ENCODE measurements at places on chromosomes 7 and 10.

DNA sequence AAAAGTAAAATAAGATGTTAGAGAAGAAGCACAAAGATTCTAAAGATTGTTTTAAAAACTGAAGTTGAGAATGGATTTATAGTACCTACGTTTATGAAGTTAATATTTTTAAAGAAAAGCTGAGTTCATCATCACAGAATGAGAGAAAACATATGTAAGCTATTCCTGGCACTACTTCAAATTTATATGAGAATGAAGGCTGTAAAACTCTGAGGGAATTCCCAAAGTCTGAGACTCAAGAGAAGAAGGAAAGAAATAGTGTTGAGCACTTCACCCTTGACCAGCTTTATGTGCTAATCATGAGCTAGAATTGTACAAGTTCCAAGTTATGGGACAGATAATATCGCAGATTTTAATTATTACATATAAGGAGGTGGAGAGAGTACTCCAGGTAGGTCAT, 323.7 kb upstream of the GNAI1 start:
- DNase-seq = no peak

GRCh38 chr7:15086131-15086611, 183.6 kb upstream of the DGKB start:
- DNase-seq = no peak

DNA sequence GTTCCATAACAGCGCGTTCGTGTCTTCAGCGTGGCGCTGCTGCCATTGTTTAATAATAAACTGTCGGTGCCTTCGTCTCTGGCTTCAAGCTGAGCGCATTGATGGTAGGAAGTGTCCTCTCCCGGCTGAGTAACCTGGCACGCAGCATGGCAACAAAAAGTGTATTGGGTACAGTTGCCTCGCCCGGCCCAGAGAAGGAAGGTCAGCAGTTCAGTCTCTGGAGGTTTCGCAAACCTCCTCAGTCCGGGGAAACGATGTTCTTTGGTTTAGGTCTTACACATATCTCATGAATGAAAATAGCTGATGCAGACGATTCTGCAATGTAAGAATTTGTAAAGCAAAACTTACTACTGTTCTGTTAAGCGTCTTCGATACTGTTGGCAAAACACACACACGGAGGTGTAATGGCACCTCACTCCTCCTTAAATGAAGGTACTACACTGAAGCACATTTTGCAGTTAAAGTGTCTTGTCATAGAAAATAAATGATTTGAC, 739 bp upstream of the CCDC186 start:
- DNase-seq = no peak

GRCh38 chr7:35905555-35905954, 104.7 kb downstream of the SEPTIN7 start:
- DNase-seq = no peak

DNA sequence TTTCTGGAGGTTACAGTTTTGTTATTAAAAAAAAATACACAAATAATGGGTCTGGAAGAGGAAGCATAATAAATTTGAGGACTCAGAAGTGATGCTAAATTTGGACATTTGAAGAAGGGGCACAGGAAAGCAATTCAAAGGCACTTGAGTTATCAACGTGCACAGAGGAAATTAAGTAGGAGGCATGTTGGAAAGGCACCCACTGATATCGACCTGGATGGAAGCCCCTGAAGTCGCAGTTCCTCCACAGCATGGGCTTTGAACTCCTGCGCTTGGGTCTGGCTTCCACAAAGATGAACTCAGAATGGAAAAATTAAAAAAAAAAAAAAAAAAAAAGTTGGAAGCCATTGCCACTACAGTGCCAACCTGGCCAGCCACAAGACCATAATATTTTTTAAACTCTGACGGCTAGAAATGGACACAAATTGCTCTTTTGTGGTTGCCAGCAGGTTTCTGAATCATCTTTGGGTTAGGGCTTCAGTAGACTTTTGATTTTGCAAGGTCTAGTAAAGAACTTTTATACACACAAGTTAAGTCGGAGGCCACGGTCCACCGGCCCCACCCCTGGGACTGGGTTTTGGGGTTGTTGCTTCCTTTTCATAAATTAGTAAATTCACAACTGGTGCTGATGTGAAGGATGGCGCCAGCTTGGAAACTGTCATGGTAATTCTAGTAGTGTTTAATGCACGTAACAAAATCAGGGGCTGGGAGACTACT, 21.6 kb downstream of the JCAD start:
- DNase-seq = no peak

DNA sequence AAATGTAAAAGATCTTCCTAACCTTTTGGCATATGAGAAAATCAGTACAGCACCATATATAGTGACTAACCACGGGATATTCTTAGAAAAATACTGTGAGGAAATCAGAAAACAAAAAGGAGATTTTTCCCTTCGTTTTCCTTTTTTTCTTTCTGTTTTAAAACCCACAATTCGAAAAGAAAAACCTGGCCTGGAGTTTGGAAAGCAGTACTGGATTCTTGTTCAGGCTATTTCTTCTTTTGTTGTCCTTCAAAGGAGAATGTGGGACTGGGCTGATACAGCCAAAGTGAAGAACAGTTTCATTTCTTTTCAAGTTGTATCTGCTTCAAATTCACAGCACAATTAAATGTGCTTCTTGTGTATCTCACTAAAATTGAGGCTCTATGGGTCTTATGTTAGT, 156.8 kb upstream of the PHYHIPL start:
- DNase-seq = no peak

GRCh38 chr7:85456254-85456653, 269.4 kb upstream of the SEMA3D start:
- DNase-seq = no peak

- no peak for DNase-seq
These were observed 24.3 kb downstream of the PPP2R2D start for GRCh38 chr10:131925011-131925649.

DNA sequence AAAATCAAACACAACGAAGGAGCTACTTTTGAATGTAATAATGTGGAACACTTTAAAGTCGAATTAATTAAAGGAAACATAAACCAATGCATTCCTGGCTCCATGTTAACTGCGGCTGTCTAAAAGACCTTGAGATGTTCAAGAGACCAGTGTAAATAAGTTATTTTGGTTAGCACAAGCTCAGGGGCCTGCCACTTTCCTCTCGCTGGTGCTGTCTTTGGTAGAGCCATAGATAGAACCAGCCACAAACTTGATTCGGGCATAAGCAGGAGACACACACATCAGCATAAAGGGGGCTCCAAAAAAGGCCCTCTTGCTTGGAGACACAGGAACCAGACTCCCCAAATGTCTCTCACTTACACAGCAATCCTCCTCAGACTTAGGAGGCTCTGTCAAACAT, 121.6 kb upstream of the TBX20 start:
- peak; percentile 4 for DNase-seq

GRCh38 chr10:5971315-5971832, 6.0 kb downstream of the IL15RA start:
- DNase-seq = no peak

DNA sequence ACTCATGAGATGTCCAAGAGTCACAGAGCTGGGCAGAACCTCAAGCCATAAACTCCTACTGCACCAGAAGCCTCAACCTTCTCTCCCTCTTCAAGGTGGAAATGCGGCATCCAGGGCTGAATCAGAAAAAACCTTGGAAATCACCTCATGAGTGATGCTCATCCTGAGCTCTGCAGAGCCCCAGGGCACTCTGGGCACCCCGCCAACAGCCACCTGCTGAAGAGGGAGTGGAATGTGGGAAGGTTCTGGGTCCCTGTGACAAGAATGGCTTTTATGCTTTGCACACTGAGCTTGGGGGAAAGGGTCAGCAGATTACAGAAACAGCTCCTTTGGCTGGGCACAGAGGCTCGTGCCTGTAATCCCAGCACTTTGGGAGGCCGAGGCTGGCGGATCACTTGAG, 18.8 kb downstream of the NUDT1 start:
- no peak for DNase-seq

- DNase-seq = no peak
These were observed 71.5 kb downstream of the SLC35B4 start for GRCh38 chr7:134245253-134245652.

- DNase-seq = no peak
These were observed 53.0 kb upstream of the MAGI2 start for GRCh38 chr7:79506481-79506880.

GRCh38 chr10:17474595-17475323, 20.4 kb upstream of the ST8SIA6 start:
- no peak for DNase-seq

- no peak for DNase-seq
These were observed 126.3 kb upstream of the CELF2 start for GRCh38 chr10:10891124-10892082.

- DNase-seq = peak; percentile 70
These were observed 66.0 kb downstream of the MAD1L1 start for GRCh38 chr7:2166625-2167280.

DNA sequence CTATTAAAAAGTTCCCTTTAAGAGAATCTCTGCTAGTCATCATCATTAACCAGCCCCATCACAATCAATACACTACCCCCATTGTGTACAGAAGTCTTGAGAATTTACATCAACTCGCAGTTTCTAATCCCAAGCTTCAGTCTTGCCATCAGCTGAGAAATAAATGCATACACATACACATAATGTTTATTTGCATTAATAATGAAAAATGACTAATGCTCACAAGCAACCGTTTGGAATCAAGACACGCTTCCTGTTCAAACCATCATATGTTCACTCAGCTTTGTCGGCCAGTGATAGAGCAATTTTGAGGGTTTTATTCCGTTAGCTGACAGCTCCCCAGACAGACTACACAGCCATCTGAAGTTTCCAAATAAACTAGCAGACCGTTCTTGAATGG, 287.1 kb downstream of the SFMBT2 start:
- DNase-seq = no peak

GRCh38 chr10:44682507-44682906, 228.6 kb upstream of the TMEM72 start:
- no peak for DNase-seq

GRCh38 chr7:140230861-140231770, 54.3 kb upstream of the KDM7A start:
- DNase-seq = no peak

GRCh38 chr10:29878492-29878891, 180.9 kb downstream of the JCAD start:
- no peak for DNase-seq

DNA sequence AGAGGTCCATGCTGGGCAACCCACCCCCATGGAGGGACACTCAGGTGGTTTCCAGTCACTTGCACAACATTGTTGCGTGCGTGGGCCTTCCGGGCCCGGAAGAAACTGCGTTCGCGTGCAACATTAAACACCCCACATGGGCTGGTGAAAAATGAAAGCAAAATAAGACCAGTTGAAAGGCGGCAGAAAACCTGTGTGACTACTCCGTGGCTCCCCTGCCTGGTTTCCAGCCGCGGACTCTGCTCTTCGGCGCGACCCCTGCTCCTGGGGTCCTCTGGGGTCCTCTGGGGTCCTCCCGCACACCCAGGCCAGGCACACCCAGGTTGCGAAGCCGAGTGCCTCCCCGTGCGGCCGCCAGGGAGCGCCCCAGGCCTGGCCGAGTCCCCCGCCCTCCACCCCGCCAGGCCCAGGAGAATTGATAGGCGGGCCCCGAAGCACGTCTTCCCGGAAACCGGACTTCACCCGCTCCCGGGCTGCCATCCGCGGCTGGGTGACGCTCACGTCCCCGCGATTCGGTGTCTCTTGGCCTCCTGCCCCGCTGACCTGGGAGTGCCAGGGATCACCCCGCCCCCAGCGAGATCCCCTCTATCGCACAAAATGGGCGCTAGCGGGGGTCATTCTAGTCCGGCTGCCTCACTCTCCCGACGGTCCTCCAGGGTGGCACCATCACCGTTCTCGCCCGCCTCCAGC, 1.9 kb upstream of the SH2D4B start:
- DNase-seq = peak; percentile 73

- no peak for DNase-seq
These were observed 37.8 kb upstream of the HIBADH start for GRCh38 chr7:27700501-27700900.

- DNase-seq = no peak
These were observed 121.8 kb upstream of the AFAP1L2 start for GRCh38 chr10:114526126-114526503.

GRCh38 chr7:43876976-43877745, 7.8 kb upstream of the MRPS24 start:
- DNase-seq = no peak

GRCh38 chr10:8048281-8049008, 6.0 kb upstream of the GATA3 start:
- DNase-seq = no peak

- DNase-seq = no peak
These were observed 2.5 kb downstream of the LFNG start for GRCh38 chr7:2521952-2522591.

- DNase-seq = no peak
These were observed 54.1 kb downstream of the LAMB1 start for GRCh38 chr7:107948645-107949442.

- no peak for DNase-seq
These were observed 138.0 kb downstream of the PRKAG2 start for GRCh38 chr7:151738925-151739324.

- DNase-seq = no peak
These were observed 138.2 kb downstream of the RPS24 start for GRCh38 chr10:78171633-78172400.

- no peak for DNase-seq
These were observed 12.5 kb upstream of the ST7 start for GRCh38 chr7:116940689-116941370.

GRCh38 chr7:138970952-138971351, 10.2 kb downstream of the KIAA1549 start:
- DNase-seq = no peak

DNA sequence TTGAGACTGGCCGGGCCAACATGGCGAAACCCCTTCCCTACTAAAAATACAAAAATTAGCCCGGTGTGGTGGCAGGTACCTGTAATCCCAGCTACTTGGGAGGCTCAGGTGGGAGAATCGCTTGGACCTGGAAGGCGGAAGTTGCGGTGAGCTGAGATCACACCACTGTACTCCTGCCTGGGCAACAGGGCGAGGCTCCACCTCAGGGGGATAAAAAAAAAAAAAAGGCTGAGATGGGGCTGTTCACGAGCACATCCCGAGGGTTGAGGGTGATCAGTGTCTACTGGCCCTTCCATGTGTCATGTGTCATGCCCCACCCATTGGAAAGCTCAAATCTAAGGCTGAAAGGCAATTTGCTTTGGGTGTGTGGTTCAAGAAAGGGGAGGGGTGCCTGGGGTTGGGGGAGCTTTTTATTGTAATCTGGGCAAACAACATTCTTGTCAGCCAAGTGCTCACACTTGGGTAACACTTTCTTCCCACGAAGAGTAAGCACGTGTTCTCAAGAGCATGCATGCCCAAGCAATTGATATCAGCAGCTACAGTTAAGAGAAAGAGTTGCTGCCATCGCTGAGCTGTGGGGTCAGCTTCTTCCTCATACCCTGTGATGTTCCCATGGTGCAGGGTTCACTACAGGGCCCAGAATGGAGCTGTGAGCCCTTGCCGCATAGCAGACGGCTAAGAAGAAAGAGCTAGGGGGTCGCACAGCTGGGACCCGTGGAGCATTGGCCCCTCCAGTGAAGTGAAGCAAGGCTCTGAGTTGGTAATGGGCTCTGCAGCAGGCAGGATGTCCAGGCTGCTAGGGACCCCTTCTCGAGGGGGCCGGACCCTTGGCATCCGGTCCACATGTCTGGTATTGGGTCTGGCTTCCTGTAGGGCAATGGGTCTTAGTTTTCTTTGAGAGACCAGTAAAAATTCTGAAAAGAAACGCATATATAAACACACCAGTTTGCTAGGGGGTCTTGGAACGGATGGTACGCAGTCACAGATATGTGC, 9.9 kb upstream of the ACSL5 start:
- DNase-seq = peak; percentile 29

GRCh38 chr7:77540402-77540822, 3.3 kb downstream of the PTPN12 start:
- no peak for DNase-seq

Measured in coronary artery (tissue), 2 donors.